GM18507 (cell line): ENCODE measurements at places on chromosomes 12 and 14.

GRCh38 chr12:66662729-66663128, 16.1 kb downstream of the GRIP1 start:
- no peak for DNase-seq

DNA sequence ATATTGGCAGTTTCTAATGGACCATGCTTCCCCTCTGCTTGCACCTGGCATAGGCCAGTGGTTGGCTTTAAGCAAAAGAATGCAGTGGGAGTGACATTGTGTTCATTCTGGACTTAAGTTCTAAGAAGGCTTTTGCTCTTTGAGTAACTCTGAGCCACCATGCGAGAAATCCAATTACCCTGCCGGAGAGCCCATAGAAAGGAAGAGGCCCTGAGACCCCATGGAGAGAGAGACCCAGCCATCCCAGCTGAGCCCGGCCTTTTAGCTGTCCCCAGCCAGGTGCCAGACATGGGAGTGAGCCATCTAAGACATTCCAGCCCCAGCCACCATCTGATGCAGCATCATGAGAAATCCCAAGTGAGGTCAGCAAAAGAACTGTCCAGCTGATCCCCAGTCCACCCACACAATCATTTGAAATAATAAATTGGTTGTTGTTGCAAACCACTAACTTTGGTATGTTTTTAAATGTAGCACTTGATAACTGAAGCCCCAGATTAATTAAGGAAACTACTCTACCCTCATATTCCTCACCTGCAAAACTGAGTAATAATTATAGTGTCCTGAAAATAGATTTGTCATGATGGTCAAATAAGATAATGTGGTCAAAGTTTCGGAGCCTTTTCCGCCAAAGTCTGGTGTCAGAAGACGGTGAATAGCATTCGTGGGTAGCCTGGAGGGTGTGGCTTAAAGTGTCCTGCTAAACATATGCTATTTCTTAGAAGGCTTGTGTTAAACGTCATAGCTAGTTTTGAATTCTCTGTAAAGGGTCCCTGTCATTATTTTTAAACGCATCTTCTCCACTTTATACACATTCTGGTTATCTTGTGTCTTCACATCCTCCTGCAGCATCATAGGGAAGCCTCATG, 166.6 kb upstream of the PELI2 start:
- DNase-seq = no peak

DNA sequence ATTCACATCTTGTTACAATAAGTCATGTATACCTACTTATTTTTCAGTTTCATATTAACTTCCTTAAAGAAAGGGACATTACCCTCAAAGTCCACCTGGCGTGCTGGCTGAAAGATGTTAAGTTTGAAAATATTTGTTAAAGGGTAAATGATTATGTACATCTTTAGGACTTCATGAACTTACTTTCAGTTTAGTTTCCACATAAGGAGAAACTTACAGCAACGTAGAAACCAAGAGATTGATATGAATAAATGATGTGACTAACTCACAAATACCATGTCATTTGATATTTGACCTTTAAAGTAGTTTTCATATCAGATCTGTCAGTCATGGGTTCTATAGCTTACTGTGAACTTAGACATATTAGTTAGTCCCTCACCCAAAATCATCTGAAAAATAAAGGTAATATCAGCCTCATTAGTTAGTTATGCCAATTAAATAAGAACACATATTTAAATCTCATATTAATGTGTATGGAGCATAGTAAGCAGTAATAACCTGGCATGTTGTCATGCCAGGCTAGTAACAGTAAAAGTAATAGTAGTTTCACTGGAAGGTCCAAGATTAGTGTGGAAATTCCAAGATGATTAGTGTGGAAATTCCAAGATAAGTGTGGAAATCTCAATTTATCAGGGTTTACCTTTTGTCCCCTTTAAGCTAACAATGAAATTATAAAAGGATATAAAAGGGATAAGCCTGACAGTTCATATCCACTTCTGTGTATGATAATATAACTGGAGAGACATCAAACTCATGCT, 1.9 kb upstream of the CLEC2D start:
- no peak for DNase-seq

- no peak for DNase-seq
Measured at GRCh38 chr12:1579651-1580435, 14.5 kb downstream of the FBXL14 start.

DNA sequence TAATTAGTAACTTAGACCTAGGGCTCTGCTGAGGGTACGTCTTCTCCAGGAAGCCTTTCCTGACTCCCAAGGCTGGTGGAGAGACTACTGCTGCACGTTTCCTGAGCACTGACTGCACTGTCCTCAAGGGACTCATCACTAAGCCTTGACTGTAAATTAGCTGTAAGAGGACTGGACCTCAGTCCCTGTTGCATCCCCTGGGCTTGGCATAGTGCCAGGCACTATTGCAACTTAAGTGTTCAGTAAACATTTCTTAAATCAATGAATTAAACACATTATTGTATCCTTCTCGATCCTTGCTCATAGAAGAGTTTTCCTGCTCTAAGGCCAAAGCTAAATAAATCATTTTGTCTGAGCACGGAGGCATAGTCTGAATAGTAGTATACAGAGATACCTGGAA, 31.9 kb upstream of the IFNG-AS1 start:
- DNase-seq = no peak

DNA sequence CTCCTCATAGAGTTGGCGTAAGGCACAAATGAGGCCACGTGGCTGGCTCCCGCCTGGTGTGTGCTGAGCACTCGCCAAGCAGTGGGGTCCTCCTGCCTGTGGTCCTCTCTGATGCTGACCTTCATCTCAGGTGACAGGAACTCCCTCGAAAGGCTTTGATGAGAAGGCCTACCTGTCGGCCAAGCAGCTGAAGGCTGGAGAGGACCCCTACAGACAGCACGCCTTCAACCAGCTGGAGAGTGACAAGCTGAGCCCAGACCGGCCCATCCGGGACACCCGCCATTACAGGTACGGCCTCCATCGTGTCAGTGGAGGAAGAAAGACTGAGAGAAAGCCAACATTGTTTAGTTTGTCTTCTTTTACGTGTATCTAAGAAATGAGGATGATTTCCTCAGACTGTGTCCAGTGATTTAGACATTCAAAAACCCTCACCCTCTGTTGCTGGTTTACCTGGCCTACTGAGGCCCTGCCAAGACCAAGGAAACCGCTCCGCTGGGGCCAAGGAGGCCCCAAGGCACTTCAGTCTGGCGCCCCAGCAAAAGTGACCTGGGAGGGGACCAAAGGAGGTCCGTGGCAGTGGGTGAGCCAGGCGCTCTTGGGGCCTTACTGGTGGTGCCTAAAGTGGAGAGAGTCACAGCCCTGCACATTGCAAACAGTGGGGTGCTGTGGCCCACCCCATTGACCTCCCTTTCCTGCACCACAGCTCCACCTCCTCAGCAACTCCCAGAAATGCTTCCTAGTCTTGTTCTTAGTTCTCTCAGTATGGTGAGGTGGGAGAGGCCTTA, 60.8 kb downstream of the GALNT16 start:
- DNase-seq = no peak

DNA sequence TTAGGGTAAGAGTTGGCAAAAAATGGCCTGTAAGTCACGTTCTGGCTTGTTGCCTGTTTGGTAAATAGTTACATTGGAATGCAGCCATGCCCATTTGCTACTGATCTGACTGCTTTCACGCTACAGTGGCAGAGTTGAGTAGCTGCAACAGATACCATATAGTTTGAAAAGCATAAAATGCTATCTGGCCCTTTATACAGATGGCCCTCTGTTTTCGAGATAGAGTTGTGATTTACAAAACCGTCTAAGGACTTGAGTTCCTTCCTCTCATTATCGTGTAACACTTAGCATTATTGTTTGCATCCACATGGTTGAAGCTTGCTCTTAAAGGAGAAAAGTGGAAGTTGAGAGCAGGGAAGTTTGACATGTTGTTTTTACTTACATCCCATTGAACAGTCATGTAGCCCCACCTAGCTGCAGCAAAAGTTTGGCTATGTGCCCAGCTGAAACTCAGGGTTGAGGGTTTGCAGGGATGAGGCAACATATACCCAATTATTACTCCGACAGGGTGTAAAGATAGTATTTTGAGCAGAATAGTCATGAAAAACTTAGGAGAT, 11.3 kb upstream of the SCFD1 start:
- no peak for DNase-seq

DNA sequence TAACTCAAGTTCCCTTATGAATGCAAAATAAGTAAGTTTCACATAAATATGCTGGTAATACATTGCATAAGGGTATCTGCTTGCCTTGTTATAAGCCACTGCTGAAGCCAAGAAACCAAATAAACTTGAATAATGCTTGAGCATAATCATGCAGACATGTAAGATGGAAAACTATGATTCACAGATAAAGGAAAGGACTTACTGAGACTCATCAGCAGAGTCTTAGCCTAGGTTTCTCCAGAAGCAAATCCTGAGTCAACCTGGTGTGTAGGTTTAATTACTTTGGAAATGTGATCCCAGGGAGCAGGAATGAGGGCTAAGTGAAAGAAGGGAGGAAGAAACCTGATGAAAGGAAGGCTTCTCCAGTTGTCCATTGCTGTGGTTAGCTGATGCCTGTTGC, 107.7 kb upstream of the BTG1 start:
- no peak for DNase-seq

GRCh38 chr12:94620621-94621020, 29.7 kb downstream of the TMCC3 start:
- no peak for DNase-seq

DNA sequence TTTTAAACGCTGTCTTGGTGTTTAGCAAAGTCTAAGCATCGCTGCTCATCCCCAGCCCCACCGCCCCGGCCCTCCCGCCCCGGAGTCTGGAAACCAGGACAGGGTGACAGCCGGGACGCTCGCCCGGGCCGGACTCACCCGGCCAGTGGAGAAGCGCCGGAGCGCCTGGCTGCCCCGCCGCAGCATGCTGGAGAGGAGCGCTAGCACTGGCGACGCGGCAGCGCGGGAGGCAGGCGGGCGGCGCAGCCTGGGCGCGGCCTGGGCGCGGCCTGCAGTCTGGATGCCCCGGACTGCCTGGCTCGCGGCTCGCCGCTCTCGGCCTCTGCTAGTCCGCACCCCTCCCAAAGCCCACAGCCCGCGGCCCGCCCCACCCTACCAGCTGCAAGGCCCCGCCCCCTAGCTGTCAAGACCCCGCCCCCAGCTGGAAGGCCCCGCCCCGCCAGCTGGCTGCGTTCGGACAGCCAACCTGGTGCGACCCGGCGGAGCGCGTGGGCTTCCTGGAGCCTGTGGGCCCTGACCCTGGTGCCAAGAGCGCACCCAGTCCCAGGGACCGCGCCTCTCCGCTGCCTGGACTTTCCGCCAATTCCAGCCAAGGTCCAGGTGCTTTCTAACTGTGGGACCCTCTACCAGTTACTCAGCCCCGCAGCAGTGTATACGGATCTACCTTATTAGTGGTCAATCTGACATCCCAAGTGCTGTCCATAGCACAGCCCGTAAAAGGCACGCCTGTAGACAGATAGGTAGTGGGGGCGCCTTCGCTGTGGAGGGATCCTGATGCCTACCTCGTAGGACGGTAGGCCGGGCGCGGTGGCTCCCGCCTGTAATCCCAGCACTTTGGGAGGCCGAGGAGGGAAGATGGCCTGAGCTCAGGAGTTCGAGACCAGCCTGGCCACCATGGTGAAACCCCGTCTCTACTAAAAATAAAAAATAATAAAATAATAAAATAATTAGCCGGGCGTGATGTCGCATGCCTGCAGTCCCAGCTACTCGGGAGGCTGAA, at the start of gene ALDH1L2:
Gene ALDH1L2 (minus strand): TSS at position 208 of the 1,000 bp plus-strand sequence. CDS start 22 bp downstream, at position 186.
- DNase-seq = peak; percentile 49

- DNase-seq = no peak
Measured at GRCh38 chr14:93914278-93914677, 12.9 kb upstream of the FAM181A start.

GRCh38 chr12:21941506-21942376, 515 bp upstream of the ABCC9 start:
- DNase-seq = no peak

DNA sequence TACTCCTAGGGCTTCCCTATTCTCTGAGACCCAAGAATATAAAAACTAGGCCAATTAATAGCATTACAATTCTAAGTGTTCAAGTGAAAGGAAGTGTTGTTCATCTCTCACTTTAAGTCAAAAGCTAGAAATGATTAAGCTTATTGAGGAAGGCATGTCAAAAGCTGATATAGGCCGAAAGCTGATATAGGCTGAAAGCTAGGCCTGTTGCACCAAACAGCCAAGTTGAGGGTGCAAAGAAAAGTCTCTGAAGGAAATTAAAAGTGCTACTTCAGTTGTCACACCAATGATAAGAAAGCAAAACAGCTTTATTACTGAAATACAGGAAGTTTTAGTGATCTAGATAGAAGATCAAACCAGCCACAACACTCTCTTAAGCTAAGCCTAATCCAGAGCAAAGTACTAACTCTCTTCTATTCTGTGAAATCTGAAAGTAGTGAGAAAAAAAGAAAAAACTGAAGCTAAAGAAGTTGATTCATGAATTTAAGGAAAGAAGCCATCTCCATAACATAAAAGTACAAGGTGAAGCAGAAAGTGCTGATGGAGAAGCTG, 68.9 kb downstream of the SLC6A15 start:
- DNase-seq = no peak

DNA sequence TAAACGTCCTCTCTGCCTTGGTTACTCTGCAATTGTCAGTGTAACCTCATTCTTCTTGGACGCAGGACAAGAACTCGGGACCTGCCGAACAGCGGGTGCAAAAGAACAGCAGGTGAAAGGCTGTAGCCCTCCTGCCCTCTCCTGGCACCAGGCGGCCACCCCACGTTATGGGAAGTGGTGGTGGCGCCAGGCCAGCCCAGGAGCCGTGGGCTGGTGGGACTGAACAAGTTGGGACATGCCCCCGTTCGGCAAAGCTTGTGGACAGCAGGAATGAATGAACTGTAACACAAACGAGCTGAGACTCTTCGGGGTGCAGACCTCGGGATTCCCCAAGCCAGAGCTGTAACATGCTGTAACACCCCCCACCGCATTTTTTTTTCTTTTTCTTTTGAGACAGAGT, 6.6 kb upstream of the M6PR start:
- no peak for DNase-seq

DNA sequence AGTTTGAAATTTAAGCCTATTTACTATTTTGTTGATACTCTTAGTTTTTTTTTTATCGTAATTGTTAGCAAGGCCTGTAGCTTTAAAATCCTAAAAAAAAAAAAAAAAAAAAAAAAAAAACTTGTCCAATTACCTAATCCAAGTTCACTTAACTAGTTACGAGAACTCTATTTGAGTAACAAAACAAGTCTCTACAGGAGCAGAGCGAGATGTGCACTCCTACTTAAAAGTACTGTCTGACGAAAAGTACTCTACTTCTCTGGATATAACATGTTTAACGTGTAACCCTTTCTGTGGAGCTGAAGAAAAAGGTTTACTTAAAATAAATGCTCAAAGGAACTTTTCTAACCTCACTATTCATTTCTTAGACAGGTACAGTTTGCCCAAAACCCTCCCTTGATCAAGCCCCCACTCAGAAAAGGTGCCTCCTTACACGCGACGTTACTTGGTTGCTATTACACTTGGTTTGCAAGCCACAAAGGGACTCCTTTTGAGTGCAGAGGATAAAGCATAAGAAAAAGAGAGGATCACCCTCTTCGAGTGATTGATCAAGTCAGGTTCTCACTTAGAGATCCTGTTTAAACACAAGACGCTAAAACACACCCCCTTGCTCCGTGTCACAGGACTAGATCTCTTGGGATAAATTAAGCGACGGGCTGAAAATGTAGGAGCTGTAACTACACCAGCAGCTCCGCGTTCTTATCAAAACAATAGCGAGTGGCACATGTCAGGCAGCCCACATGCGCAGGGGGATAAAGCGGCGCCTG, 2.2 kb downstream of the BAZ1A start:
- DNase-seq = no peak
